ENCODE measurements at places on chromosomes 16 and 17.

- DNase-seq, result peak; percentile 27
Measured at GRCh38 chr17:49676276-49676868, 1.5 kb downstream of the SPOP start.

DNA sequence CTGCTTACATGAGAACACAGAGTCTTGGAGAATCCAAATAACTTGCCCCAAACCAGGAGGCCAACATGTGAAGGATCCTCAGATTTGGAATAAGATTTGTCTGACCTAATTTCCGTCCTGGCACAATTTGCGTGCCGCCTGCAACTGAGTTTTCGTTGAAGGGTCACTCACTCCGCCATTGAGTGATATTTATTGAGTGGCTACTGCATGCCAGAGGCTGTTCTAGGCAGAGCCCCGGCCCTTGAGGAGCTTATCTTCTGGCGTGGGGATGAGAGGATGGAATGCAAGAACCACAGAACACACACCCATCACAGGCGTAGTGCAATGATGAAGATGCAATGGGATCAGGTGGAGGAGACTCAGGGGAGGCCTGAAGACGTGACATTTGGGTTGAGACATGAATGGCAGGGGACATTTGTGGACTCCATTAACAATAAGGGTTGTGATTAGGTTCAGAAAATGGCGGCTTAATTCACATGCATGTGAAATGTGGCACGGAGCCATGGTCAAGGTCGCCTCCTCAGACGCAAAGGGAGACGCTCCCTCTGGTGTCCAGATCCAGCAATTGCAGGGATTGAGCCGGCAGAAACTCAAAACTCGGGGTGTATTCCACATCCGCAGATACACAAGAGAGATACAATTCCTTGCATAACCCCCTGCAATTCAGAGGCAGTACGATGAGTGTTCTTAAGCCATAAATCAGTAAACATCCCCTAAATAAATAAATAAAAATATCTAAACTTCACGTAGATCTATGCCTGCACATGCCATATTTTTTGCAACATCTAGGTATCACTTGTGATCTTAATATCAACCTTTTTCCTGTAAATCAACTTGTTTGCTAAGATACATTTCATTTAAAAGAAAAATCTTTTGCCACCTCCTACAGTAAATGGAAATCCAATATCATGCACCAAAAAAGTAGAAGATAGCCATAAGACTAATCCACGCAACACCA, 57.9 kb upstream of the CACNG4 start:
- DNase-seq, result peak; percentile 31

DNA sequence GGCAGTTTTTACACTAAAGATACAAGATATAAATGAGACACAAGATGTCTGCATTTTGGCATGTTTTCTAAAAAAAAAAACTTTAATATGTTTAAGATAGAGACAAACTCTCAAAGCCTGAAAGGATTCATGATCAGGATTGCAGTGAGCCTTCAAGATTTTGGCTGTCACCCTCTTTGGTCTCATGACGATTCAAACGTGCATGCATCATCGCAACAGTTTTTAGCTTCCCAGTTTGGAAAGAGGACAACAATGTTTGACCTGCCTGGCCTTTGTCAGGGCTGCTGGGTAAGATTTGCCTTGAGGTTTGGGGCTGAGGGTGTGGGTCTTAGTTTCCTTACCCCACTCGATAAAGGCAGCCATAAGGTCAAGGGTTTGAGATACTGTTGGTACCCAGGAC, 134.1 kb downstream of the RGS9 start:
- no peak for DNase-seq

DNA sequence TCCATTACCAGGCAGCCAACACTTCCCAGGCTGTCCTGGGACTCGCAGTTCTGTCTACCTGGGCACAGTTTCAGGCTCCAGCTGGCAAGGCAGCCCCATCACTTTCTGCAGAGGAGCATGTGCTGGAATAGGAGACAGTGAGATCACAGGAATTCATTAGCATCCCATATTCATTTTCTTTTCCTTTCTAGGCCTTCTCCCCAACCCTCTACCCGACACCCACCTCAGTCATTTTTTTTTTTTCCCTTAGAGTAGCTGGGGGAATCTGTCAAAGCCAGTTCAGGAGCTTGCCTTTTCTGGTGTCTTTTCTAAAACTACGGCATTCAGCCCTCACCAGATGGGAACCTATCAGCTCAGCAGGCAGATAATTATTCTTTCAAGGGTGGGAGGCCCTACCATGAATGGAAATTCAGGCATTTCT, 42.4 kb upstream of the FBXO47 start:
- no peak for DNase-seq

GRCh38 chr16:51937771-51938170, 609.2 kb downstream of the TOX3 start:
- DNase-seq, result no peak

DNA sequence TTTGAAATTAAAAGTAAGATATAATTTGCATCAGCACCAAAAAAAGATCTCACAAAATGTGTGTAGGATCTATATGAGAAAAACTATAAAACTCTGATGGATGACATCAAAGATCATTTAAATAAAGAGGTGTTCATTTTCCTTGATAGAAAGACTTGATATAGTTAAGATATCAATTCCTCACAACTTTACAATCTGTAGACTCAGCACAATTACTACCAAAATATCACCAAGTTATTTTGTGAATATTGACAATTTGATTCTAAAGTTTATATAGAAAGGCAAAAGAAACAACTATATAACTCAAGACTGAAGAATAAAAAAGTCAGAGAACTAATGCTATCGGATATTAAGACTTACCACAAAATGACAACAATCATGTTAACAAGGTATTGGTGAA, 638.9 kb downstream of the HS3ST4 start:
- no peak for DNase-seq

Measured in activated CD4-positive, alpha-beta T cell treated with anti-CD3 and anti-CD28 coated beads, Interleukin-2, amount 50 U/mL, for 24 hours (primary cell).